ENCODE measurements at places on chromosomes 7 and 10.

DNA sequence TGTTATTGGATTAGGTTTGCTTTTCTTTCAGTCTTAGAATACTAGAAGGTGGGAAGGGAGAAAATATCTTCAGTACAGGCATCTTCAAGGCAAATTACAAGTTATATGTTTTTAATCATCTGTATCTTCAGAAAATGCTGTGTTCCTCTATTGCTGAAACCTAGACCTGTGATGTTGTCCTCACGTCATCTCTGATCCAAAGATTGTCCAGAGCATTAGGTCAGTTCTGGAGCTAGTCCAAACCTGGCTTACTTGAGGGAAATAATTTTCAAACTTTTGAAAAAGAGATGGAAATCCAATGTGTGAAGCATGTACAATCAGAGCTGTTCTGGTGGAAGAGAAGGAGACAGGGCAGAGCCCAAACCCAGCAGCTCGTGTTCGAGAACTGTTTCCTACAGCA, 217.3 kb downstream of the ZEB1 start:
- no peak for DNase-seq

GRCh38 chr7:18040196-18040595, 12.6 kb upstream of the PRPS1L1 start:
- DNase-seq: no peak

DNA sequence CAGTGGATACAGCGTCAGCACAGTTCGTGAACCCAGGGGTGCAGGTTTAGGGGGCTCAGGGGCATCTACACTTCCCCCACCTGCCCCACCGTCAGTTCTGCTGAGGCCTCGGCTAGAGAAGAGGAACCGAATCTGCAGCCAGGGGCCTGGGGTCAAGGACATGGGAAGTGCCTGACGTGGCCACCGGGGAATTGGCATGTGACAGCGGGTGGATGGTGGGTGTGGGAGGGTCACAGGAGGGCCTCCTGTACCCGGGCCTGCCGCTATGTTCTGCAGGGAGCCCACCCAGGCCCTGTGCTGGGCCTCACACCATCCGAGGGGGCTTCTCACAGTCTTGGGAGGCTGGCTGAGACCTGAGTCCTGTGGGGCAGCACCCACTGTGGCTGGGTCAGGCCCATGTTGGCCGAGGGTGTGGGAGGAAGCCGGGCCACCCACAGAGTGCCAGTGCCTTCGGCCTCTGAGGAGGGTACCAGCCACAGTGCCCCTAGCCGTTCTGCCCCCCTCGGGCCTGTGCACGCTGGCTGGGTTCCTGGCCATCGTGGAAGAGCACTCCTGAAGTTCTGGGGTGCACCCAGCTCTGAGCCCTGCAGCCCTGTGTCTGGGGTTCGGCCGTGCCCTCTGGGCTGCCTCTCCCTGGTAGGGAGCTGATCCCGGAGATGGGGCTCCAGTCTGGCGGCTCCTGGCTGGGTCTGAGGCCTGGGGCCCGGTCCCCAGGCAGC, 5.9 kb downstream of the TTYH3 start:
- no peak for DNase-seq

GRCh38 chr10:55668326-55668922, 692.6 kb downstream of the ZWINT start:
- DNase-seq: no peak

- no peak for DNase-seq
These were observed 256.6 kb upstream of the KLF6 start for GRCh38 chr10:4041635-4042034.

- no peak for DNase-seq
These were observed 152.2 kb upstream of the PDE1C start for GRCh38 chr7:32222251-32222900.

DNA sequence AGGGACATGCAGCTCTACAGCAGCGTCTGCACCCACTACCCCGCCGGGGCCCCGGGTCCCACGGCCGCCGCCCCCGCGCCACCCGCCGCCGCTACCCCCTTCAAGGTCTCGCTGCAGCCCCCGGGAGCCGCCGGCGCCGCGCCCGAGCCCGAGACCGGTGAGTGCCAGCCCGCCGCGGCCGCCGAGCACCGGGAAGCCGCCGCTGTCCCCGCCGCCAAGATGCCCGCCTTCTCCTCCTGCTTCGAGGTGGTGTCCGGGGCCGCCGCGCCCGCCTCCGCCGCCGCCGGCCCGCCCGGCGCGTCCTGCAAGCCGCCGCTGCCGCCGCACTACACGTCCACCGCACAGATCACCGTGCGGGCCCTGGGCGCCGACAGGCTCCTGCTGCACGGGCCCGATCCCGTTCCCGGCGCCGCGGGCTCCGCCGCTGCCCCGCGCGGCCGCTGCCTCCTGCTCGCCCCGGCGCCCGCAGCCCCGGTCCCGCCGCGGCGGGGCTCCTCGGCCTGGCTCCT, 631 bp downstream of the OTUD1 start:
- no peak for DNase-seq

- DNase-seq: peak; percentile 48
These were observed 46.6 kb downstream of the CCSER2 start for GRCh38 chr10:84375011-84375410.

DNA sequence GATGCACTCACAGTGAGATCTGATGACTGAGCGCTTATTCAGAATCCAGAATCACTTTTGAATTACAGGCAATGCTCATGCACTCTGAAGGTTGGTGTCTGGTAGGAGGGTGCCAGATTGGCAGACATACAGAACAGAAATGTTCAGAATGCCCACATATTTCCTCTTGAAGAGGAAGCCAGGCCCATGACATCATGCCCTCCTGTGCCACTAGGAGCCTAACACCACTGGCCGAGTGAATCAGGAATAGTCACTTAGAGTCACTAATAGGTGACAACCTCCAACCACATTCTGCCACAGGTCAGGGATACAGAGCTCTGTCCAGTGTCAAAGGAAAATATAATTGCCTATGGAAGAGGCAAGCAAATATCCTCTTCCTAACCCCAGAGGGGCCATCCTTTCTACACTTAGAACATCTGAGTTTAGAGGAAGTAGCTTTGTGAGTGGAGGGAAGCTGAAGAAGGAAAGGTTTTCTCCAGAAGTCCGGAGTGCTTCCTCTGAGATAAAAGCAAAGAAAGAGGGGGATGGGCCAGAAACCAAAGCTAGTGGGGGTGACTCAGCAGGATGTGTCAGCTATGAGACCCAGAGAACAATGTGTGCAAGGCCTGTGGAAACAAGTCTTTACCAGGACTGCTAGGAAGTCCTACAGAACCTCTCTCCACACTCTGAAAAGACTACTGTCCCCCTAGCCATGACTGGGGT, 838.8 kb downstream of the GRID1 start:
- no peak for DNase-seq

GRCh38 chr7:155198196-155198892, 99.3 kb upstream of the INSIG1 start:
- DNase-seq: no peak

- DNase-seq: no peak
These were observed 84.2 kb upstream of the DDC start for GRCh38 chr7:50649259-50649885.

DNA sequence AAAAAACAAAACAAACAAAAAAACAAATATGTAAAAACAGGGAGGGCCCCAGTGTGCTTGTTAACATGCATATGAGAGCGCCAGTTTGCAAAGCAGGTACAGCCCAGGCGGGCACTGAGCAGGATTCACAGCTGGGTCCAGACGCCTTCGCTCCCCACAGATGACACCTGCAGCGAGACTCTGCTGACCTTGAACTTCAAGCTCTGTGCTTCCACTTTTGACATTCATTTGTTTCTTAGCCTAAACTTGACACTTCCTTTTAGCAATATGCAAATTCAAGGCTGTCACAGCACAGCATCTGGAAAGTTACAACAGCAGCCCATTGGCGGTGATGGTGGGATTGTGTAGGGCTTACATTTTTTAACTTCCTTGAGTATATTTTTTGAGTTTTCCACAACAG, 88.8 kb upstream of the TNS3 start:
- DNase-seq: no peak

DNA sequence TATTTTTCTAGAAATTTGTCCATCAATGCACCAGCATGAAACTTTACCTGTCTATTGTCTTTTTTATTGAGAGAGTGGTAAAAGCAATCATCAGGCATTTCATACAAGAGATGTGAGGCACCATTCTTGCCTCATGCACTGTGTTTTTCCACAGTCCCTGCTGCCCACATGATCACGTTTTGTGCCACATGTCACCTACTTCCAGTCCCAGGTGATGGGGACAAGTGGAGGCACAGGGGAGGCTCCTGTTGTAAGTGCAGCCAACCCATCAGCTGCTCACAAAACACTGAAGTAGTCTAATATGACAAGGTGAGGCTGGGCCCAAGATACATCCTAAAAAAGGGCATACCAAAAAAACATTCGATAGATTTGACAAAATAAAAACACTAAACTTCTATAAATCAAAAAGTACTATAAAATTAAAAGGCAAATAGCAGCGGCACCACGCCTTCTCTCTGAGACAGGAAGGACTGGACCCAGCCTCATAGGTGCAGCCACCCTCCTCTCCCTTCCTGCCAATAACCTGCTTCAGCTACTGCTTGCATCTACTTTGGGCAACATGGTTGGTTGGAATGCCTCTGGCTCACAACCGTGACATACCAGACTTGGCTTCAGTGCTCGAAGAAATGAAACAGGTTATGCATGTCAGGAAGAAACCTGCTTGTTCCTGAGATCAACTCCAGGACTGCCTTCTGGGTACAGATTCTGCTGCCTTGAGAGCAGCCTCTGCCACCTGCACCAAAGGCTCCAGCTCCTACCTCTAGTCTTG, 2.3 kb downstream of the ZC3HAV1L start:
- no peak for DNase-seq

GRCh38 chr7:27174874-27175625, 930 bp upstream of the HOXA10 start:
- no peak for DNase-seq

DNA sequence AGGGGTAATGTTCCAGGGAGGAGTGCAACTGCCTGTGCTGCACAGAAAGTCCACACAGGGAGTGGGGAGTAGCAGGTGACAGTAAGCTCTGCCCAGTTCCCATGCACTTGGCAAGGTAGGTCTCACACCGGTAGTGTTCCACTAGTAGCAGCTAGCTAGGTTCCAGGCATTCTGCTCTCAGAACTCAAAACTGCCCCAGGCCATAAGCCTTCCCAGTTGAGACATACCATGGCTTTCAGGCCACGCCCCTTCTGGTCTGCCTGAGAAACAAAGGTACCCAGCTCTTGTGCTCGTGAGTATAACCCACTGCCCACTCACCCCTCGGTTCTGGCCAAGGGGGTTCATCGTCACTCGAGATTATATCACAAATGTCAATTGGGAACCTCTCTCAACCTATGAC, 12.6 kb downstream of the CASP7 start:
- DNase-seq: no peak

- DNase-seq: no peak
These were observed 54.0 kb upstream of the CACUL1 start for GRCh38 chr10:118808601-118809356.

DNA sequence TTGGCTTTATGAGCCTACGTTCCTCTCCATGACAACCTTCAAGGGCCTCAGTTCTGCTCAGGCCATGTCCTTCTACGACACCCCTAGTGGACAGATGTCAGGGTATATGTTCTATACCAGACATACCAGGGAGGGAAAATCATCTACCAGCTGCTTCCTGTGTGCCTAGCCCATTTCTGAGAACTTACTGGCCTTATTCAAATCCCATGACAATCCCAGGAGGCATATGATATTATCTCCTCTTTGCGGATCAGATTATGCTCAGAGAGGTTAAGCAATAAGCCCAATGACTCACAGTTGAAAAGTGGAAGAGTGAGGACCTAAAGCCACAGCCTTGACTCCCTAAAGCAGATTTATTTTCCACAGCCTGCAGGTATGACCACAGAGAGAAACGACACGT, 139.3 kb downstream of the GLI3 start:
- DNase-seq: no peak

DNA sequence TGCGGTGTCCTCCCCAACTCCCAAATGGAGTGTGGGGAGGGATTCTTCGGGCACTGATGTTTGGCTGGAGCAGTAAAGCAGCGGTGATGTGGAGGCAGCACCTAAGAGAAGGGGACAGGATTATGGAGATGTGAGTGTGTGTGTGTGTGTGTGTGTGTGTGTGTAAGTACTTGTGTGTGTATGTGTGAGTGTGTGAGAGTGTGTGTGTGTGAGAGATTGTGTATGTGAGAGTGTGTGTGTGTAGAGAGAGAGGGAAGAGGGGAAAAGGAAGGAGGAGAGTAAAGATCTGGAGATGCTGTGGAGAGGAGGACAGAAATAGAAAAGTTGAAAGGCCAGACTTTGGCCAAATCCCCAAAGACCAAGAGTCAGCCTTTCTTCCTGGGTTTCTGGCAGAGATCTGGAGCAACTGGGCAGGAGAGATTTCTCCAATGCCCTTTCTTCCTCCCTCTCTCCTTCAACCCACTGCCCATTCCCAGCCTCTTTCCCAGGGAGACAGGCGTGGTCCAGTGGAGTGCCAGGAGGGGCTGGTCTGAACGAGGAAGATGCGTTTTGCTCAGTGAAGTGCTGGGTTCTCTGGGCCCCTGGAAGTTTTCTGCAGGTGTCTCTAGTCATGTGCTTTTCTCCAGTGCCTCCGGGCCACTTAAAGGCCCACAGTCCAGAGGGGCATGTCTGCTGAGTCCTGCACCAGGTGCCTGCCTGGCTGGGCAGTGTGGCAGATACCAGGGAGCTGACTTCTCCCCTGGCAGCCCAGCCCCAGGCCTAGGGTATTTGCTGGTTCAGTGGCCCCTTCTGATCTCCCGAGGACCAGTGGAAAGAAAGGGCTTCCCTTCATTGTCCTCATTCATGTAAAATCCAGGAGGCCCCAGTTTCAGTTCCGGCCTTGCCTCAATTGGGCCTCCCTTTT, 60.5 kb downstream of the HK1 start:
- no peak for DNase-seq

DNA sequence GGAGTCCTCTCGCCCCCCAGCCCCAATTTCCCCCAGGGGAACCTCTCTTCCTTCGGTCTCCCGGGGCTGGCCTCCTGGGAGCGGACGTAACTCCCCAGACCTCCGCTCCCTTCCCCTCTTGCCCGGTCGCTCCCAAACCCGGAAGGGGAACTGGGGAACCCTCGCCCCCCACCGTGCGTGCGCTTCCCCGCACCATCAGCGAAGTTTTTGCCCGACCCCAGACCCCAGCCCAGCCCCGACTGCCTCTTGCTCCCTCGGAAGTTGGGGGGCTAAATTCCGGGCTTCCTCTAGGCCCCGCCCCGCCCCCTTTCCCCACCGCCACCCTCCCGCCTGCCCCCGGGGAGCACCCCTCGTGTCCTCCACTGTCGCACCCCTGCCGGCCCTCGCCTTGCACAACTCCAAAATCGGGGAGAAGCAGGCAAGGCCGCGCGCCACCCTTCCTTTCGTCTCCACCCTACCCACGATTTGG, 436 bp downstream of the GNB2 start:
- DNase-seq: peak; percentile 34
